ENCODE measurements at places on chromosomes 1 and 21.

- DNase-seq: peak; percentile 72
These were observed 106.4 kb downstream of the TBX19 start for GRCh38 chr1:168386949-168387586.

DNA sequence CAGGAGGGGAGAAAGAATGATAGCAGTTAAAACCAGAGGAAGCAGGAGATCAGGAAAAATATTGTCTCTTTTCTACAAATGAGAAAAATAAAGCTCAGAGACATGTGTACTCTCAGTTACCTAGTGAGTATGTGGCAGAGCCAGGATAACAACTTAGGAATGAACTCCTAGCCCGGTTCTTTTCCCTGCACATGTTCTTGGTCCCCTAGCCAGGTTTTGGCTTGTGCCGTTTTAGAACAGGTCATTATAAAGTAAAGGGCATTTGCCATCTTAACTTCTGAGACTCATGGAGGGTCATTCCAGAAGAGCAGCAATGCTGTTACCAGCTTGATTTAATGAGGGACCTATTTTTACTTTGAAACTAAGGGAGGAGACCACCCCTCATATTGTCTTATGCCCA, 48.1 kb upstream of the DAB1 start:
- DNase-seq: no peak

GRCh38 chr1:3881193-3881480, 18.9 kb downstream of the C1orf174 start:
- DNase-seq: no peak

- DNase-seq: no peak
These were observed 37.4 kb downstream of the RHOU start for GRCh38 chr1:228772516-228773212.
